PC-3 (cell line): ENCODE measurements at places on chromosomes 1 and 21.

DNA sequence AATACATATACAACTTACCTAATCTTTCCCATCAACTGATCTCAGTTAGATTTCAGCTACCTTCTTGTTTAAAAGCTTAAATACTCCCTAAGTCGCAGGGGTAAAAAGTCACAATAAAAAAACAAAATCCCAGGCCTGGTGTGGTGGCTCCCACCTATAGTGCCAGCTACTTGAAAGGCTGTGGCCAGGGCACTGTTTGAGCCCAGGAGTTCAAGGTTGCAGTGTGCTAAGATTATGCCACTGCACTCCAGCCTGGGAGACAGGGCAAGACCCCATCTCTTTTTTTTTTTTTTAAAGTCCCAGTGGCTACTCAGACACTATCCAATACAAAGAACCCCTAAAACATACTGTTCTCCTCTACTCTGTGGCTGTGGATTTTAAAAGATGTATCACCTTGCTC is 228.3 kb downstream of the DENND1B start:
- DNase-seq = no peak

DNA sequence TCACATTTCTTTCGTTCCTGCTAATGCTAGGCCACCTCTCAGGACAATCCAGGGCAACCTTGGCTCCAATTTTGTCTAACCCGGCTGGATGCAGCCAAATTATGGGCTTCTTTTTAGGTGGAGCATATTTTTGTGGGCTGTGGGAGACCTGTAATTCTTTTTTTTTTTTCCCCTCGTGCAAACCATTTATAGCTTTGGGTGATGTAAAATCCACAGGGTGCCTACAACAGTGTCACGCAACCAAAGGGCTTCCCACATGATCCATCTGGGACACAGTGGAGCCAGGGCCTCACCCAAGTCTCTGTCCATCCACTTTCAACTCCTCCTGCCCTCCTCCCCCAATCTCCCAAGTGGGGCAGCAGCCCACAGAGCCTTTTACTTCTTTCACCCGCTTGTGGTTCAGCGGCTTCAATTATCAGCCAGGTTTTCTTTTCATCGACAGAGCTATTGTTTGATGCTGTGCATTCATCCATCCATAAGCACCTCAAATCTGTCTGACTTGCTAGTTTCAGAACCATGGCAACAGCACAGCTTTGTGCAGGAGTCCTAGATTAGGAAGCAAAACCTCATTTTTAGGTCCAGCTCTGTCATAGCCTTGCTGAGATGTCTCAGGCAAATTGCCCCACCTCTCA is 10.0 kb upstream of the OVAAL start:
- DNase-seq = no peak

DNA sequence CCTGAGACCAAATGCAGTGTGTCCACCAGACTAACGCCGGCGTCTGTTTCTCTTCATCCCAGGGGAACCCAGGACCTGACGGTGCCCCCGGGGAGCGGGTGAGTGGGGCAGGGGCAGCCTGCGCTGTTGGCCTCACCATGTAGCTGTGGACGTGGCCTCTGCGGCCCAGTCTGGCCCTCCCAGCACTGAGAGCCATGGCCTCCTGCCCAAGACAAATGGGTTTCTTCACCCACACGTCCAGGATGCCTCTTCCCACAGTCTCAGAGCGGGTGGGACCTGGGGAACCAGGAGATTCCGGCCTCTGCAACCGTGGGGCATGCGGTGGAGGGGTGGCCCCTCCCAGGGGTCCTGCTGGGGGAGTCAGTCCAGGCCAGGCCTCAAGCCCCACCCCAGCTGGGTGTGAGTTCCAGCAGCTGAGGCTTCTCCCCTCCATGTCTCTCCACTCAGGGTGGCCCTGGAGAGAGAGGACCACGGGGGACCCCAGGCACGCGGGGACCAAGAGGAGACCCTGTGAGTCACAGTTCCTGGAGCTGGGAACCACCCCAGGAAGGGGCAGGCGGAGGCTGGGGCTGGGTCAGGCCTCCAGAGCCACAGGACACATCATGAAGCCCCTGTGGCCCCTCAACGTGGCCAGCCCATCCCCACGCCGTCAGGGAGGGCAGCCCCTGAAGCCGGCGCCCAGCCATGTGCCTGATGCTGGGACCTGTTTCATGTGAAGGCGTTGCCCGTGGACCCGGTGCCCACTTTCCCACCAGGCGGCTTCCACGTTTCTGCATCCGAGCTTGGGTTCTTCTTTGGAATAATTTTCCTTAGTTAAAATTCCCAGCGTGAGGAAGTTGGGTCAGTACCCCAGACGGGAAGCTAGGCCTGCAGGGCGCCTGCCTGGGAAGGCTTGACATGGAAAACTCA is 11.0 kb downstream of the COL6A1 start:
- DNase-seq = no peak

DNA sequence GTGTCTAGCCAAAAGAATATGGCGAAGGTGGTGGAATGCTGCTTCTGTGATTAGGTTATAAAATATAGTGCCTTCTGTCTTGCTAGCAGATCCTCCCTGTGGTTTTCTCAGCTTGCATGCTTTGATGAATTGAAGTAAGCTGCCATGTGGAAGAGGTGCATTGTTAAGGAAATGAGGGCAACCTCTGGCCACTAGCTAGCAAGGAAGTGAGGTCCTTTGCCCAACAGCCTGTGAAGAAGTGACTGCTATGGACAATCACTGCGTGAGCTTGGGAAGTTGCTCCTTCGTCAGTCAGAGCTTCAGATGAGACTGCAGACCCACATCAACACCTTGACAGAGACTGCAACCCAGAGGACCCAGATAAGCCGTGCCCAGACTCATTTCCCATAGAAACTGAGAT is 109.4 kb downstream of the GIPC2 start:
- no peak for DNase-seq
